Right cardiac atrium (tissue), 5 donors: ENCODE measurements at places on chromosomes 11 and 22. TPM values are rescaled to one million over a fixed set of nuclear protein-coding genes. Genes with fewer than 3 reads are reported as not detected.
A peak's percentile ranks its signal among the peaks of the same experiment; 100 is the strongest.

Gene SCGB2A2
- total RNA-seq: not detected

Gene C11orf97
- total RNA-seq: not detected

Gene DERL3
- total RNA-seq: 6.1 TPM

Gene DHCR7
- total RNA-seq: 52.7 TPM

Gene SLC22A25
- not detected for total RNA-seq

DNA sequence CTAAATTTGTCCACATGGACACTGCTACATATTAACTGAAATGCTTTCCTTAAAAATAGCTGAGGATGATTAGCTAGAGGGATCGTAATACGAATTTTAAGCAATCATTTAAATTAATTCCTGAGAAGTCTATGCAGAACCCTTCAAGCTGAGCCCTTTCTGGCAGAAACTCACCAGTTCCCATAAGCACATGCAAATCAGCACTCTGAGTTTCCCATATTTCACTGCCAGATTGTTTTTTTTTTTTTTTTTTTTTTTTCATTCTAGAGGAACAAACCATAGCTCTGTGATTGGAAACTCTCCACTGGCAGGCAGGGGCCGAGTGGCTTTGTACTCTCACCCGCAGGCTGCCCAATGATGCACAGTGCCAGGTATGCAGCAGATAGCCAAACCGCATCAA lies 145.6 kb downstream of the EFCAB6 start:
- DNase-seq: no peak

DNA sequence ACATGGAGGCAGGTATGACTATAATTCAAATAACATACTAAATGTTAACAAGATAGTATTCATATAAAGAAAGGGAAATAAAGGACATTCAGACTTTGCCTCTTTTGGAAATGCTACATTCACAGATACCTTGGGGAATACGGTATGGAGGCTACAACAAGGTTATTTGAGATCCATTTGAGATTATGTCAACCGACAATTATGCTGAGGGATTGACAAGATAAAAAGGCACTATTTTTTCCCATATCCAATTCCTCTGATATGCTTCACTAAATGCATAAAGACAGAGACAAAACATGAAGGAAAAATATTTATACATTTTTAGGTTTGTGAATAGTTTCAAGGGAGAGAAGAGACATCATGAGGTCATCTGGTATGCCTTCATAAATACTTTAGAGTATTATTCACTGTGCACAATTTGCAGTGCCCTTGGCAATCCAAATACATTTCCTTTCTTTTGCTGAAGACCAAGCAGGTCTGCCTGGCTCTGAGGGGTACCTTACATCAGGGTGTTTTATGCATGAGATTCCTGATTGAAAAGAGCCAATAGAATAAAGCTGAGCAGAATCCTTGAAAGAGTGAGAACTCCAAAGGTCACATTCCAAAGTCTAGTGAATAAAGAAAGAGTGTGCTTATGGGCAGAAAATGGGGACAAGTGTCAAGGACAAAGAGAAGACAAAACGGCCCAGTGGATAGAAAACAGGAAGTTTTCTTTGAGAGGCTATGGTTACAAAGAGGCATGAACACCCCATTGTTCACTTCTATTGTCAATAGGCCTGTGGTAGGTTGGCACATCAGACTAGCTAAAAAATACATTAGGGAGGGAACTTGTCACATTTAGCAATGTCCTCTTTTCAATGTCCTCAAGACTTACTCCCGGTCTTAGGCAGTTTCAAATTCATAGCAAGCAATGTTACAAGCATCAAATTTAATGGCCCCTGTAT lies 455.8 kb downstream of the LRRC4C start:
- no peak for DNase-seq

DNA sequence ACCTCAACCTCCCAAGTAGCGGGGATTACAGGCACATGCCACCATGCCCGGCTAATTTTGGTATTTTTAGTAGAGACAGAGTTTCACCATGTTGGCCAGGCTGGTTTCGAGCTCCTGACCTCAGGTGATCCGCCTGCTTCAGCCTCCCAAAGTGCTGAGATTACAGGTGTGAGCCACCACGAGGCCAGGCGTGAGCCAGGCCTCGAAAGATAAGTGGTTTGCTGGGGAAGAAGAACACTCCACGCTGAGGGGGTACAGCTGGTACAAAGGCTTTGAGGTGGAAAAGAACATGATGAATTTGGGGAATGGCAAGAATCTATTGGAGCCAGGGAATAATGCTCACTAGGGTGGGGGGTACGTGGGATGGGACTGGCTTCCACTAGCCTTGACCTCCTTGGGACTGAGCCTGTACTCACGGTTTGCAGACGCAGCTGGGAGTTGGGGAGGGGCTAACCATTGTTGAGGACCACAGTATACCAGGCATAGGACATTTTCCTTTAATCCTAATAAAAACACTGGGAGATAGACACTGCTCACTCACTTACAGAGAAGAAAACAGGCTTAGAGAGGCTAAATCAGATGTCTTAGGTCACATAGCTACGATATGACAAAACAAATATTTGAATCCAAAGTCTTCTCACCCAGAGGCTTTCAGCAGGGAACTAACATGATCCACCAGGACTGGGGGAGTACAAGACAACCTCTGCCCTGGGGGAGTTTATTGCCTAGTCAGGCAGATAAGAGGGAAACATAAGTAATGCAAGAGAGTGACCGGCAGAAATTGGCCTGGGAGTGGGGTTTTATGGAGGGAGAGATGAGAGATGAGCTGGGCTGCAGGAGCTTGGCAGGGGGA lies 4.9 kb downstream of the SLCO2B1 start:
- DNase-seq: no peak

DNA sequence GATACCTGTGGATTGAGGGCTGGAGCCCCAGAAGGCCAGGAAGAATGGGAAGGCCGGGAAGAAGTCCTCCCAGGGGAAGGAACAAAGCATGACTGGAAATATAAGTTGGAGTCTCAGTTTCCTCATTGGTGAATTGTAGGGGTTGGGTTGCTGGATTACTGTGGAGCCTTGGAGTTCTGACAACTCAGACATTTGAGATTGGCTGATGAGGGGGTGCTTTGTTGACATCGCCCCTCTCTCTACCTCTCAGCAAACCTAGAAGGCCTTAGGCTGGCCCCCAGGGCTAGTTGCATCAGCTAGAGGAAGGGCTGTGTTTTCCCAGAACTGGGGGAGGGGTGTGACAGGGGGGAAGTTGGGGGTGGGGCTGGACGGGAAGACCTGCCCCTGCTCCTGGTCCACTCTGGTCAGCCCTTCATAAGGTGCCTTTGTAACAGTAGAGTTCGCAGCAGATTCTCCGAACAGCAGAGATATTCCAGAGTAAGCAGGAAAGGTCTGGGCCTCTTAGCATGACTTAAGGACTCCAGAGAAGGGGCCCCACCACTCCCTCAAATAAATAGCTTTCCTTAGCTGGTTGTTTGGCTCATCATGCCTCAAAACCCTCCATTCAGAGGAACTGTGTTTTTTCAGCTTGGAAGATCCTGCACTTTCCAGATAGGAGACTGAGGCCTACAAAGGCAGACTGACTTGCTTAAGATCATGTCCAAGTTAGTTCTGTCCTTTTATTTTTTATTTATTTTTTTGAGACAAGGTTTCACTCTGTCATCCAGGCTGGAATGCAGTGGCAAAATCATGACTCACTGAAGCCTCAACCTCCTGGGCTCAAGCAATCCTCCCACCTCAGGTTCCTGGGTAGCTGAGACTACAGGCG lies 12.5 kb upstream of the THRSP start:
- DNase-seq: peak; percentile 19

DNA sequence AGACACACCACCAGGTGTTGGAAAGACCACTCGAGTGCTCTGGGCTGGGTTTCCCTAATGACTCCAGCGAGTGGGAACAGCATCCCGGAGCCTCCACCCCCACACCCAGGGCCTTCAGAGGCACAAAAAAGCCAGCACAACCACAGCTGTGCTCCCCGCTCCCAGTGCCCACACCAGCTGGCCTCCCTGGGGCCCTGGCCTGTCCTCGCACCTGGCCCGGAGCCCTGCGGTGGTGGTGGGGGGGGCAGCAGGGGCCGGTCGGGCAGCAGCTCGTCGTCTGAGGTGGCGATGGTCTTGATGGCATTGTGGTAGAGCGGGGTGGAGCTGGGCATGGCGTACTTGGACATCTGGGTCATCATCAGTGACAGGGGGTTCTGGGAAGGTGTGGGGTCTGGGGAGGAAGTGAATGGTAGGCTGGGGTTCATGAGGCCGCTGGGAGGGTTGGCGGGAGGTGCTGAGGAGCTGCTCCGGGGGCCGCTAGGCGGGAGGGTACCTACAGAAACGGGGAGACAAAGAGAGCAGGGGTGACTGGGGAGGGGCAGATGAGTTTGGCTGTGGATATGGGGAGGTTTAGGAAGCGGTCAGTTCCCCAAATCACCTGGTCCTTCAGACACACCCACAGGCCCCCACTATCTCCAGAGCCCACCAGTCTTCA lies 16.1 kb downstream of the CXCR5 start:
- peak; percentile 18 for DNase-seq

DNA sequence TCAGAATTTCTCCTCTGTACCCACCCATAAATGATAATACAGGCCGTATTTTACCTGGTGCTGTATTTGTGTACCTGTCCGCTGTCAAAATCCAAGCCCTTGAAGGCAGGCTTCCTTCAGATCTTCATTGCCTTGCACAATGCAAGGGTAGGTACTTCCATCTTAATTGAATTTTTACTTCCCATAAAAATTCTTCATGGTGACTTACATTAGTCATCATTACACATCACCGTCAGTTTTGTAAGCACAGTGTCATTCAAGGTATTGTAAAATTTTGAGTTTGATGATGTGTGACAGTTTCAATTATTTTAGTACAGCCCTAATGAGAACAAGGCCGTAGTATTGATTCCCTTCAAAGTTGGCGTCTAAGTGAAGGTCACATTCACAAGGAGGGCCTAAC lies 770 bp upstream of the TSG101 start:
- no peak for DNase-seq

DNA sequence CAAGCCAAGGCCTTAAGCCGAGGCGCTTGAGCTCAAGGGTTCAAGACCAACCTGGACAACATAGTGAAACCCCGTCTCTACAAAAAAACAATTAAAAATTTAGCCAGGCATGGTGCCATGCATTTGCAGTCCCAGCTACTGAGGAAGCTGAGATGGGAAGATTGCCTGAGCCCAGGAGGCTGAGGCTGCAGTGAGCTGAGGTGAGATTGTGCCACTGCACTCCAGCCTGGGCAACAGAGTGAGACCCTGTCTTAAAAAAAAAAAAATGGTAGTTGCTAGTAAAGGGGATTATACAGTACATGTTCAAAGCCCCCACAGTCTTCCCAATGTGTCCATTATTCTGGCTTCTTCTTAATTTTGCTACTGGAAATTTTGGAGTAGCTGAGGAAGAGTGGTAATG lies 18.2 kb downstream of the CABIN1 start:
- no peak for DNase-seq

GRCh38 chr11:126410649-126411048 lies 55.2 kb downstream of the ST3GAL4 start:
- DNase-seq: peak; percentile 94

GRCh38 chr22:37566329-37566837 lies 6.1 kb downstream of the CDC42EP1 start:
- peak; percentile 70 for DNase-seq

DNA sequence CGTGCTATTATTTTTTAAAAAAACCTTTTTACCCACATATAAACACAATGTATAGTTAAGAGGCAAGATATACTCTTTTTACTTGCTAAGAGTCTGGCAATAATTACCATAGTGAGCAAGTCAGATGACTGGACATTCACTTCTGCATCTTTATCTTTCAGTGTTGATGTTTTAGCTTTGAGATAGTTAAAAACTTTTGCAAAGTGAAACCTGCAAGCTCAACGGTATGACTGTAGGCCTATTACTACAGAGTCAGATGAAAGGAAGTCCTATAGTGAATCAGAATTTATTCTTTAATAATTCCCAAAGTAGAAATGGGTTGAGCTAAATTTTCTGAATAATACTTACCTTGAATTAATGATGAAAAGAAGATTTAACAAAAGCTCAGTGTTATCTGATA lies 236.7 kb upstream of the CCDC90B start:
- DNase-seq: no peak

DNA sequence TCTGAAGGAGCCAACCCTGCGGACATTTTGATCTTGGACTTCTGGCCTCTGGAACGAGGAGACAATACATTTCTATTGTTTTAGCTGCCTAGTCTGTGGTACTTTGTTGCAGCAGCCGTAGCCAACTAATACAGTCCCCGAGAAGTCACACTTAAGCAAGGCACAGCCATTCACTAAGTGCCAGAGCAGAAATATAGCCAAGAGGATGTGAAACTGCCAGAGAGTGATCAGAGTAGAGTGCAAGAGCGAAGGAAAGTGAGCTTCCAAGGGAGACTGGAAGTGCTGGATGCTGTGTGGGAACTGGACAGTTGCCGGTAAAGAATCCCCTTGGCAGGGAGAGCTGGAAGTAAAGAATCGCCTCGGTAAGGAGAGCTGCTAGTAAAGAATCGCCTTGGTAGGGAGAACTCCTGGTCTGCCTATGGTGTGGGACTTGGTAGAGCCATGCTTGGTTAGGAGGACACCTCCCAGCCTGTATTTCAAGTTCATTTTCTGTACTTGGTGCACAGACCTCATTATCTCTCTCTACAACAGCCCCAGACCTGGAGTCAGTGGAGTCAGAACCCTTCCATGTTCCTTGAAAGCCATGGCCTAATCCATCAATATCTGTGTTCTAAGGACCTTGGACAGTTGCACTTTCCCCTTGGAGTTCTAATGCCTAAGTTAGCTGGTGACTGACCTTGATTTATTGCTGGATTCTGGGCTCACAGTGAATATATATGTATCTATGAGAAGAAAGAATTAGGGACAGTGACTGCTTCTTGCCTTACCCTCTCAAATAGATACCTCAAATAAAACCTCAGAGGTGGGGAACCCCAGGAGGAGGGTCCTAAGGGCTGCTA lies 162.1 kb downstream of the LDLRAD3 start:
- DNase-seq: no peak

GRCh38 chr22:44338177-44338810 lies 25.5 kb upstream of the SHISAL1 start:
- DNase-seq: no peak

GRCh38 chr11:93528252-93528651 lies 14.9 kb downstream of the SMCO4 start:
- DNase-seq: peak; percentile 31

GRCh38 chr11:16787035-16787742 lies 48.7 kb downstream of the C11orf58 start:
- no peak for DNase-seq

DNA sequence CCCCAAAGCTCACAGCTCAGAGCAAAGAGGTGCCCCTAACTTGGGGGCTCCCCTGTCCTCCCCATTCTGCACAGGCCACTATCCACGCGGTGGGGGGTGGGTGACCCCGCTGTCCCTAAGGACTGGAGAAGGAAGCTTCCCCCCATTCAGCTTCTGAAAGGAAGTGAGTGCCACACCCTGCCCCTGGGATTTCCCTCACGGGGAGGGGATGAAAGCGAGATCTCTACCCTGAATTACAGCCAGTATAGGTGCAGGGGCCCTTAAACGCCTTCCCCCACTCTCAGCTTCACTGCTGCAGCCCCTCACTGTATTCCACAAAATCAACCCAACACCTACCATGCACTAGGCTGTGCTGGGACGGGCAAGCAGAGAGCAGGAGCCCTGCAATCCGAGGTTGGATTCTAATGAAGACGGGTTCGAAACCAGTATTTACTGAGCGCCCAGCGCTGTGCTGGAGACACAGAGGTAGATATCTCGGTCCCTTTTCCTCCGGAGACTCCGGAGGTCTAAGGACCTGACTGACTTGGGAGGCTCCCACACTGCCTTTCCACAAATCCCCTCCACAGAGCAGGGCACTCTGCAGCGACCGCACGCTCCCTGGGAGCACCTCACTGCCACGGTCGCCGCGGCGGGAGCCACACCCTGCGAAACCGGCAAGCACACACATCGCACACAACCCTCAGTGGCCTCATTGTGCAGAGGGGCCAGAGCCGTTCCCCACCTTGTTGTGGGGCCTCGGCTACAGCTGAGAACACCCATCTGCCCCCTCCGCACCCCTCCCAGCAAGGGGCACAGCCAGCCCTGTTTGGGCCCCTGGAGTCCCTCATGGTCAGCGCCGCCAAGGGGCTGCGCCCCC lies 1.8 kb downstream of the AHNAK start:
- DNase-seq: peak; percentile 81
